H54 (cell line): ENCODE measurements at places on chromosomes 12 and 14.

DNA sequence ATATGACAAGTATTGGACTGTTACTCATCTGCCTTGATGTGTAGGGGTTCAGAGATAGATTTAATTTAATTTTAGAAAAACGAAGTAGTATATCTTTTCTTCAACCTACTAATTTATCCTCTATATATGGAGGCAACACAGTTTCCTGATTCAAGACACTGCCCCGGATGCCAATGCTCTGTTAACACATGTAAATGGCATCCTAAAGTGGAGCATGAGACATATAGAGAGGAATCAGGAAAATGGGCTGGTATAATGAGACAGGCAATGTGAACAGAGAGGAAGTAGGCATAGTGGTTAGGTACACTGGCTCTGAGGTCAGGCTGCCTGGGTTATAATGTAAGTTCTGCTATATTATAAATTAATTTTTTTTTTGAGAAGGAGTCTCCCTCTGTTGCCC, 85.6 kb downstream of the OTOGL start:
- no peak for DNase-seq

GRCh38 chr12:94184995-94185719, 36.8 kb downstream of the PLXNC1 start:
- no peak for DNase-seq

GRCh38 chr12:128920468-128920867, 67.2 kb downstream of the GLT1D1 start:
- peak; percentile 43 for DNase-seq

GRCh38 chr14:98957211-98958047, 314.6 kb downstream of the BCL11B start:
- no peak for DNase-seq

DNA sequence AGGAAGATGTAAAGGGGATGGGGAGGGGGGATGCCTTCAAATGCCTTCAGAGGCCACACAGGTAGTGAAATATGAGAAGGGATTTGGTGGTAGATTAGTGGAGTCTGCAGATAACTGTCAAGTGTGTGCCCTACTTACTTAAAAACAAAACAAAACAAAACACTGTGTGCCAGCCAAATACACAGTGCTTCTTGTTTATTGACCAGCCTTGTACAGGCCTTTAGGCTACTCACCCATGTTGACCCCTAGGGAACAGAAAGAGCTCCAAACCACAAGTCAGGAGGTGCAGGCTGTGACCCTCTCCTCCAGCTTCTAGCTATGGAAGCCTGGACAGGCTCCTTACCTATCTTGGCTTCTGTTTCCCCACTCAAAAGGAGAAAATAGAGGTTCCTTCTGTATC, 562.0 kb downstream of the ETNK1 start:
- DNase-seq: no peak

GRCh38 chr12:113347-113746, 46.8 kb downstream of the IQSEC3 start:
- DNase-seq: no peak

- DNase-seq: no peak
These were observed 170.7 kb upstream of the EEA1 start for GRCh38 chr12:93099792-93100191.

- no peak for DNase-seq
These were observed 357.1 kb downstream of the BCL11B start for GRCh38 chr14:98914942-98915341.

DNA sequence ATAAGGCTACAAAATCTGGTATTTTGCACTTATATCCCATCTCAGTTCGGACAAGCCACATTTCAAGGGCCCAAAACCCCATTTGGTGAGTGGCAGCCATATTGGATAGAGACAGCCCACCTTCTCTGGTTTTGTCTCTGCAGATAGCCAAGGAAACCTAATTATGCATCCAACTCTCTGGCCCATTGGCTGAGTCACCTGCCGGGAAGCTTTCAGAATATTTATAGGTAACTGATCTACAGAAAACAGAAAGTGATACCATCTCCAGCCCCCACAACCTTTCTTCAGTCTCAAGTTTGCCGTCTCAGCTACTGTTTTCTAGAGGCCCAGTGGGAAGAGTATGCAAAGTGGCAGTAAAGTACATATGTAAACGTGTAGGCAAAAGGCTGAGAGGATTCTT, 33.7 kb upstream of the PPP1CC start:
- DNase-seq: no peak

GRCh38 chr12:89525305-89525823, 483 bp downstream of the POC1B start:
- DNase-seq: peak; percentile 27

GRCh38 chr14:51836417-51836816, 24.0 kb upstream of the GNG2 start:
- no peak for DNase-seq

GRCh38 chr12:88952562-88952942, 372.3 kb upstream of the KITLG start:
- DNase-seq: no peak

GRCh38 chr12:42728770-42729534, 139.4 kb upstream of the PRICKLE1 start:
- DNase-seq: no peak

DNA sequence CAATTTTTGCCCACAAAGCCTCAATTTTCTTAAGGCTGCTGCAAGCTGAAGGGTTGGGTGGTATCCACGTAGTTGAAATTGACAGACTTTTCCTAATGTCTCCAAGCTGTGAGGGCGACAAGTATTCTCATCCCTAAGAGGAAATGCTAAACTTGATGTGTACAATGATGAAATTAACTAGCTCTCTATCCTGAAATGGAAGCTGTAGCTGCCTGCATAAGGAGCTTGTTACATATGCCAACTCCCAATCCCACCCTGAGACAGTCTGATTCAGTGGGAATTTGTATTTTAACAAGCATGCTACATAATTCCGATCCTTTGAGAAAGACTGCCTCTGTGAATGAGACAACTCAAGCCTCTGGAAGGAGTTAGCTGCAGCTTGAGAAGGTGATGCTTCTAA, 45.7 kb upstream of the MDM1 start:
- no peak for DNase-seq

GRCh38 chr12:117427211-117427610, 65.8 kb upstream of the NOS1 start:
- DNase-seq: no peak

GRCh38 chr12:81705586-81705985, 53.6 kb downstream of the PPFIA2 start:
- DNase-seq: no peak

GRCh38 chr14:104882991-104883660, 18.1 kb downstream of the CEP170B start:
- no peak for DNase-seq

- DNase-seq: no peak
These were observed 388.7 kb upstream of the TBX3 start for GRCh38 chr12:115072712-115073111.

DNA sequence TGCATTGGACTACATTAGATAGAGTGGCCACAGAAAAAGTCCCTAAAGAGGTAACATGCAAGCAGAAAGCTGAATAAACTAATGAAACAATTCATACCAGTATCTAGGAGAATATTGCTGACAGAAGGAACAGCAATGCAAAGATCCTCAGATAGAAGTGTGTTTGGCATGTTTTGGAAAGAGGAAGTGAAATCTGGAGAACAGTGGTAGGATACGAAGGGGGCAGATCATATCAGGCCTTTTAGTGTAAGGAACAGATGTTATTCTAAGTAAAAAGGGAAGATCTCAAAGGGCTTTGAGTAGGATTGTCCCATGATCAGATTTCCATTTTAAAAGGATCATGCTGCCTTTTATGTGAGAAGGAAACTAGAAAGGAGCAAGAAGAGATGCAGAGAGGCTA, 342.9 kb downstream of the PAWR start:
- DNase-seq: no peak

- no peak for DNase-seq
These were observed 564 bp downstream of the ATXN3 start for GRCh38 chr14:92105893-92106142.

- DNase-seq: no peak
These were observed 76.0 kb downstream of the C12orf75 start for GRCh38 chr12:105406497-105406896.

DNA sequence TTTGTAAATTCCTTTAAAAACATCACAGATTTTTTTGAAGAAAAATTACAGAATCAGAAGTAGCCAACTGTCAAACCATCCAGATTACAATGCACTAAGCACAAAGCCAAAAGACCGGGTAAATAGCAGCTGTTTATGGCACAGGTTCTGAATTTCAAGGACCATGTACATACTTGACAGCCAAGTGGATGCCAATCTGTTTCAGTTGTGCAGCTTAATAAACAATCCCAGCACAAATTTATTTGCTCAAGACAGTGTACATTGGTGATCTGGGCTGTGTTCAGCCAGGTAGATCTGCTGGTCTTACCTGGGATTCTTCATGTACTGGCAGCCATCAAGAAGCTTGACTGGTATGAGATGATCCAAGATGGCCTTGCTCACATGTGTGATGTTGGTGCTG, 229.8 kb upstream of the FLRT2 start:
- DNase-seq: no peak

DNA sequence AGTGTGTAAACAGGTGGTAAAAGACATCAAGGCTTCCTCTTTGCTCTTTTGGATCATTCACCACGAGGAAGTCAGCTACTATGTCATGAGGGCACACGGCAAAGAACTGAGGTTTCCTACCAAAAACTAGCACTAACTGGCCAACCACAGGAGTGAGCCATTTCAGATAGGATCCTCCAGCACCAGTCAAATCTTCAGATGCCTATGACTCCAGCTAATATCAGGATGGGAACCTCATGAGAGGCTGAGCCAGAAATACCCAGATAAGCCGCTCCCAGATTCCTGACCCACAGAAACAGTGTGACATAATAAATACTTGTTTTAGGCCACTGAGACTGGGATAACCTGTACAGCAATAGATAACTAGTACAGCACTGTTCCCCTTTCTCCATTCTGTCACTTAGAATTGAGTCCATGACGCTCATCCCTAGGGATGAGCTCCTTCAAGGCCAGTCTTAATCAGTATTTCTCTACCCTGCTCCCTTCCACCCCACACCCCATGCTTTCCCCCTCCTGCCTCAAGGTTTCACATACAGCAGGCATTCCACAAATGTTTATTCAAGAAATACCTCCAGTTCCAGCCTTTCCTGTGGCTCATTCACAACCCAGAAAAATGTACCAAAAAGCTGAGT, 68.4 kb downstream of the PPM1H start:
- peak; percentile 32 for DNase-seq

GRCh38 chr12:2479851-2480535, 314.8 kb upstream of the FKBP4 start:
- no peak for DNase-seq

- DNase-seq: no peak
These were observed 4.4 kb downstream of the CYP27B1 start for GRCh38 chr12:57762463-57762862.
